ENCODE measurements at places on chromosomes 11 and 22.
A peak's percentile ranks its signal among the peaks of the same experiment; 100 is the strongest.

- H3K36me3 ChIP-seq = no peaks in the 10 kb centered on the region
- H3K27me3 ChIP-seq = peaks cover 3% of the 10 kb centered on the region
- H3K4me1 ChIP-seq = no peaks in the 10 kb centered on the region
- DNase-seq = no peak
- no peak overlapping the region for H3K4me3 ChIP-seq
Measured at GRCh38 chr22:27317971-27318428, 483.6 kb downstream of the MN1 start.

DNA sequence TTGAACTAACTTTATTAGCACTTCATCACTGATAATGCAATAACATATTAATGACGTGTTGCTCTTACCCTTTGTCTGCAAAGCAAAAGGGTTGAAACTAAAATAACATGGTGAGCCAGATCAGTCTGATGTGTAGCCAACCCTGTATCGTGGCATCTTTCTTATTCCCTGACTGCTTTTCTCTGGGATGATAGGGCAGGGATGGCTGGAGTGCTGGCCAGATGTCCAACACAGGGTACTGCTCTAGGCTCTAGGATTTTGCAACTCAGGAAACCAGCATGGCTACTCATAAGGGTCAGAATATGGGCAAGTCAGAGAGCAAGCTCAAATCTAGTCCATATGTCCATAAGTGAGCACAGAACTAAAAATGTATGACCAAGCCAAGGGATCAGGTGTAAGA, 129.1 kb downstream of the SLC17A6 start:
- H3K4me3 ChIP-seq = no peak overlapping the region
- H3K4me1 ChIP-seq = no peaks in the 10 kb centered on the region
- no peaks in the 10 kb centered on the region for H3K36me3 ChIP-seq
- no peaks in the 10 kb centered on the region for H3K27me3 ChIP-seq
- no peak overlapping the region for H3K27ac ChIP-seq
- DNase-seq = no peak

- H3K27me3 ChIP-seq = no peaks in the 10 kb centered on the region
- H3K27ac ChIP-seq = no peak overlapping the region
- no peaks in the 10 kb centered on the region for H3K36me3 ChIP-seq
- peaks cover 4% of the 10 kb centered on the region for H3K4me1 ChIP-seq
- DNase-seq = peak; percentile 26
Measured at GRCh38 chr11:75386942-75387630, 12.2 kb upstream of the RPS3 start.

- no peak overlapping the region for H3K27ac ChIP-seq
- H3K27me3 ChIP-seq = no peaks in the 10 kb centered on the region
- no peaks in the 10 kb centered on the region for H3K36me3 ChIP-seq
- DNase-seq = no peak
- no peak overlapping the region for H3K4me3 ChIP-seq
Measured at GRCh38 chr11:61526956-61527731, 18.6 kb downstream of the LRRC10B start.

DNA sequence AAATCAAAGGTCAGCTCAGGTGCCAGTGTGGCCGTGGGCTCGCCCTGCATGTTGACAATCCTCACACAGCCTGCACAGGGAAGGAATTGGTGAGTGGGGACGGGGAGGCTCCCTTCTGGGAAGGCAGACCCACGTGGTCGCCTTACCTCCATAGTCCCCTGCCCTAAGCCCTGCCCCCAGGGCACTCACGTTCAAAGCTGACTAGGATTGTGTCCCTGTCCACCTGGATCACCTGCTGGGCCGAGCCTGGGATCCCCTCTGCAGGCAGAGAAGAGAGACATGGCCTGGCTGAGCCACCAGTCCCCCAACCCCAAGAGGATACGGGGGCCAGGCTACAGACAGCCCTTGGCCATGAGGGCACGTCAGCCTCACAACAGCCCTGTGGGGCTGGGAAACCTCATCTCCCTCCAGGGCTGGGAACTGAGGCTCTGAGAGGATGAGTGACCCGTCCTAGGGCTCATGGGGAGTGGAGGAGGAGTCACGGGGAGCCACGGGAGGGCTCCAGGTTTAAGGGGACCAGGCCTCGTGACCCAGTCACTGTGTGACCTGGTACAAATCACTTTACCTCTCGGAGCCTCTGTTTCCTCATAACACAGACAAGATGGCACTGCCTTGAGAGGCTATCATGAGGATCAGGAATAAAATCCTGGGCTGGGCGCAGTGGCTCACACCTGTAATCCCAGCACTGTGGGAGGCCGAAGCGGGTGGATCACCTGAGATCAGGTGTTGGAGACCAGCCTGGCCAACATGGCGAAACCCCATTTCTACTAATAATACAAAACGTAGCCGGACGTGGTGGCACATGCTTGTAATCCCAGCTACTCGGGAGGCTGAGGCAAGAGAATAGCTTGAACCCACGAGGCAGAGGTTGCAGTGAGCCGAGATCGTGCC, 12.1 kb upstream of the SF1 start:
- peaks cover 6% of the 10 kb centered on the region for H3K4me1 ChIP-seq
- DNase-seq = peak; percentile 59
- no peaks in the 10 kb centered on the region for H3K27me3 ChIP-seq
- H3K36me3 ChIP-seq = no peaks in the 10 kb centered on the region
- H3K27ac ChIP-seq = no peak overlapping the region

DNA sequence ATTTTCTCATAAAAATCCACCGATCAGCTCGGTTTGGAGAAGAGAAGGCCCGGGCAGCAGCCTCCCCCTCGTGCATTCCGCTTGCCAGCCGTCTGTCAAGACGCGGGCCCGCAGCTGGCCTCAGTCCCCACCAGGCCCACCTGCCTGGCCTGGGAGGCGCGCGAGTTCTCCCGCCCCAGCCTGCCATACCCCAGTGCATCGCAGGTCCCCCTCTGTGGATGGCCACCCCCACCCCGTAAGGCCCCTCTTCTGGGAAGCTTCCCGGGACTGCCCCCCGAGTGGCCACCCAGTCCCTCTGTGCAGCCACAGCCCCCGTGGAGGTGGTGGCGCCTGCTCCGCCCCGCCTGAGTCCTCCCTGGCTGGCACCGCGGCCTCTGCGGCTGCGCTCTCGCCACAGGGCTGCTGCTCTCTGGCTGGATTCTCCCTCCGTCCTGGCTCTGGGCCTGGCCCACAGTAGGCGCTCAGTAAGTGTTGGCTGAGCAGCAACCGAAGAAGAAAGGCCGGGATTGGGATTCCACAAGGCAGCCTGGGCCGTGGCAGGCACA, 74.0 kb upstream of the TCF20 start:
- H3K4me3 ChIP-seq = peak overlapping the region; percentile 55
- no peaks in the 10 kb centered on the region for H3K27me3 ChIP-seq
- peak; percentile 89 for DNase-seq
- H3K36me3 ChIP-seq = no peaks in the 10 kb centered on the region
- peak overlapping the region; percentile 83 for H3K27ac ChIP-seq

DNA sequence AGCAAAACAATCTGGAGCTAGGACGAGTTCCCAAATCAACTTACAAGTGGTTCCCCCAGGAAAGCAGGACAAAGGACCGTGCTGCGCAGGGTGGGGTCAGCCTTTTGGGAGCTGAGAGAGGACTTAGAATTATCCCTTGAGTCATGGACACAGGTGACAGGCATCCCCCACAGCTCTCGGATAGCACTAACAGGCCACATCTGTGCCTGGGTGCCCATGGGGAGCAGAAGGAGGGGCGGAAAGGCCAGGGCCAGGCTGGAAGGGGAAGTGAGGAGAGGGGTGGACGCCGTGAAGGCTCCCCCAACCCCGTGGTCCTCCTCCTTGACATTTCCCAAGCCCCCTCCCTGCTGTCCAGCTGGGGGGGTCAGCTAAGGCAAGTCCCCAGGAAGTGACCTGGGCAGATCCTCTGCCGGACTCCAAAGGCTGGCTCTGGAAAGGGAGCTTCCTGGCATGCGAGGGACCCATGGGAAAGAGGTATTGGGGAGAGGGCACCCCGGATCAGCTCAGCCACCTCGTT, 31.6 kb upstream of the A4GALT start:
- no peaks in the 10 kb centered on the region for H3K36me3 ChIP-seq
- H3K4me1 ChIP-seq = no peaks in the 10 kb centered on the region
- H3K27ac ChIP-seq = peak overlapping the region; percentile 74
- no peak for DNase-seq
- H3K27me3 ChIP-seq = no peaks in the 10 kb centered on the region

DNA sequence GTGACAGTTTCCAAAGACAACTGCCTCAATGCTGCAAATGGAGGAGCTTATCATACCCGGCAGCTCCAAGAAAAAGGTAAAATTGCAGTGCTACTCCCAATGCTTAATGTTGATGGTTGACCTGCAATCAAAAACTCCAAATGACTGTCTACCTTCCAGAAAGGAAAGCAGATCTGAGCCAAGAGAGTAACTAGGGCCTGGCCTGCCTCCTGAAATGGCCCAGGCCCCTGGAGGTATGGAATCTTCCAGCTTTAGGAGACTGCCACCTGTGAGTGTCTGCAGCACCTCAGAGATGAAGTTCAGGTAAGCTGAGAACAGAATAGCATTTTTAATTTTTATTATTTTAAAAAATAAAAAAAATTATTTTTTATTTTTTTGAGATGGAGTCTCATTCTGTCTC, 23.7 kb downstream of the EXPH5 start:
- H3K4me1 ChIP-seq = no peaks in the 10 kb centered on the region
- H3K27ac ChIP-seq = no peak overlapping the region
- H3K27me3 ChIP-seq = no peaks in the 10 kb centered on the region

DNA sequence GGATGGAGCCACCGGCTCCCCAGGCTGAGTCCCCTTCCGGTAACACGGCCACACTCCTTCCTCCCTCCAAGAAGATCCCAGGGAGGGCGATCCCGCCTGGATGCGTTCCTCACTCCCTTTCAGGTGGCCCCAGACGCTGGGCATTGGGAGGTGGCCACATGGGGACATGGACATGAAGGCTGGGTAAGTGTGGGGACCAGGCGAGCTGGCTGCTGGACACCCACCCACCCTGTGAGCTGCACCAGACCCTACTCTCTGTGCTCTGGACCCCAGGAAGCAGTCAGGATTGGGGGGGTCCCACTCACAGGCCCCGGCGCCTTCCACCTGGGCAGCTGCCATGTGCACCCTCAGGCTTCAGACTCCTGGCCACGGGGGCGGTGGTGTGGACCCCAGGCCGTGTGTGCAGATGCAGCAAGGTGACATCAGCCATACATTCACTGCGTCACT, 932.8 kb downstream of the BRD1 start:
- H3K27me3 ChIP-seq = no peaks in the 10 kb centered on the region
- H3K4me3 ChIP-seq = no peak overlapping the region
- no peak for DNase-seq
- H3K36me3 ChIP-seq = no peaks in the 10 kb centered on the region
- H3K4me1 ChIP-seq = no peaks in the 10 kb centered on the region

GRCh38 chr22:34055525-34056200, 135.4 kb upstream of the LARGE1 start:
- DNase-seq = no peak
- no peaks in the 10 kb centered on the region for H3K36me3 ChIP-seq
- H3K27ac ChIP-seq = no peak overlapping the region
- H3K4me1 ChIP-seq = no peaks in the 10 kb centered on the region

- DNase-seq = no peak
- no peaks in the 10 kb centered on the region for H3K4me1 ChIP-seq
- H3K36me3 ChIP-seq = no peaks in the 10 kb centered on the region
- H3K27ac ChIP-seq = no peak overlapping the region
- no peak overlapping the region for H3K4me3 ChIP-seq
Measured at GRCh38 chr11:84136926-84137325, 850.8 kb upstream of the CCDC90B start.

DNA sequence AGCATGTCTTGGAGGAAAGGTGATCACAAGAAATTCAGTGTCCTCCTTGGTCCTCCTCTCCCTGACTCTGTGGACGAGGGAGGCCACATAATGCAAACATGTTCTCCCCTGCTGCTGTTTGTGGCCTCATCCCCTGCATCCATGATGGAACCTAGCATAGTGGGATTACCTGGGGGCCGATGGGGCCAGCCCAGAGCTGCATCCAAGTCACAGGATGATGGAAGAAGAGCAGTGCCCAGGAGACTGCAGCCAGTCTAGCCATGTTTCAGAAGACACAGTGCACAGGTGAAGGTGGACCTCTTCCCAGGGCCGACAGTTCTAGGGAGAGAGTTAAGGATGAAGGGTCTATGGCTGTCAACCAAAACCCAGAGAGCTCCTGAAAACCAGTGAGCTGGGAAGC, 213.6 kb upstream of the B3GAT1 start:
- no peaks in the 10 kb centered on the region for H3K27me3 ChIP-seq
- no peak overlapping the region for H3K4me3 ChIP-seq
- H3K36me3 ChIP-seq = no peaks in the 10 kb centered on the region
- H3K4me1 ChIP-seq = no peaks in the 10 kb centered on the region
- DNase-seq = no peak

DNA sequence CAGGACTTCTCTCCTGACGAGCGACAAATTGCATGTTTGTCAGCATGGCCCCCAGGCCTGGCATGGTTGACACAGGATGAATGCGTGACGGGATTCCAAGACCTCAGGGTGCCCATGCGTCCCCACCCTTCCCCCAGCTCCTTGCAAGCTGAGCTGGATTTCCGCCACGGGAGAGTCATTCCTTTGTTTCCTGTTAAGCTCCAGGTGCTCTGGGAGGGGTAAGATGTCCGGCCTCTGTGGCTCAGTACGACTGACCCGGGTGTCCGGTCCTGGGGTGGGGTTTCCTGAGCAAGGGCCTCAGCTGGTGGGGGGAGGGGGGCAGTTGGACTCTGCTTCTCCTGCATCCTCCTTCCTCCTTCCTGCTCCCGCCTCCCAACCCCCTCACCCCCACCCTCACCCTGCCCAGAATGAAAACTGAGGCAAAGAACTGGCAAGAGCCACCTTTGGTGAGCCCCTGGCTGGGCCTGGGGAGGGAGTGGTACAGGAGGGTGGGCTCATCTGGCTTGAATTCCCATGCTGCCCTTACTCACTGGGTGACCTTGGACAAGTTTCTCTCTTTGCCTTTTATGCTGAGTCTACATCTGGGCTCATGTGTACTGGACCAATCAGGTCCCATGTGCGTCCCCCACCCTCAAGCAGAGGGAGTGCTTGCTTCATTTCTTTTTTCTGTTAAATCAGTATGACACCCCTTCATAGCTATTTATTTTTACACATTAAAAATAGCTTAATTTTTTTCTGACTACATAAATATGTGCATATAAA, 2.5 kb downstream of the CDC42EP2 start:
- no peaks in the 10 kb centered on the region for H3K27me3 ChIP-seq
- H3K4me3 ChIP-seq = peak overlapping the region; percentile 94
- H3K4me1 ChIP-seq = peaks cover 76% of the 10 kb centered on the region
- DNase-seq = peak; percentile 90
- H3K36me3 ChIP-seq = peaks cover 24% of the 10 kb centered on the region

GRCh38 chr11:69523453-69523852, 42.0 kb downstream of the LINC01488 start:
- H3K4me3 ChIP-seq = no peak overlapping the region
- no peaks in the 10 kb centered on the region for H3K4me1 ChIP-seq
- DNase-seq = no peak
- no peak overlapping the region for H3K27ac ChIP-seq
- H3K36me3 ChIP-seq = no peaks in the 10 kb centered on the region
- H3K27me3 ChIP-seq = no peaks in the 10 kb centered on the region

Measured in sigmoid colon (tissue), 7 donors.